Placental epithelial cell (primary cell): ENCODE measurements at places on chromosomes 3 and 15. TPM values are rescaled to one million over a fixed set of nuclear protein-coding genes. Genes with fewer than 3 reads are reported as not detected.

PLA2G4F gene
- total RNA-seq: 0.79 and 2.5 TPM in 2 replicates

YEATS2 gene
- 22.6 and 33.8 TPM in 2 replicates for total RNA-seq

PLA2G4D gene
- not detected in 2 replicates for total RNA-seq

RAB6B gene
- under 0.01 and 0.33 TPM in 2 replicates for total RNA-seq
